Activated T-helper 1 cell treated with anti-CD3 and anti-CD28 coated beads, Interleukin-12 subunit alpha, Interleukin-12 subunit beta, Interleukin-2, Interleukin-4 antibody, amounts not matched to agents 30 ng/mL and 10 ng/mL and 1 ng/mL, durations not matched to agents 14 hours and 24 hours and 36 hours (primary cell): ENCODE measurements at places on chromosomes 5 and 9. TPM values are rescaled to one million over a fixed set of nuclear protein-coding genes. Genes with fewer than 3 reads are reported as not detected.

DNA sequence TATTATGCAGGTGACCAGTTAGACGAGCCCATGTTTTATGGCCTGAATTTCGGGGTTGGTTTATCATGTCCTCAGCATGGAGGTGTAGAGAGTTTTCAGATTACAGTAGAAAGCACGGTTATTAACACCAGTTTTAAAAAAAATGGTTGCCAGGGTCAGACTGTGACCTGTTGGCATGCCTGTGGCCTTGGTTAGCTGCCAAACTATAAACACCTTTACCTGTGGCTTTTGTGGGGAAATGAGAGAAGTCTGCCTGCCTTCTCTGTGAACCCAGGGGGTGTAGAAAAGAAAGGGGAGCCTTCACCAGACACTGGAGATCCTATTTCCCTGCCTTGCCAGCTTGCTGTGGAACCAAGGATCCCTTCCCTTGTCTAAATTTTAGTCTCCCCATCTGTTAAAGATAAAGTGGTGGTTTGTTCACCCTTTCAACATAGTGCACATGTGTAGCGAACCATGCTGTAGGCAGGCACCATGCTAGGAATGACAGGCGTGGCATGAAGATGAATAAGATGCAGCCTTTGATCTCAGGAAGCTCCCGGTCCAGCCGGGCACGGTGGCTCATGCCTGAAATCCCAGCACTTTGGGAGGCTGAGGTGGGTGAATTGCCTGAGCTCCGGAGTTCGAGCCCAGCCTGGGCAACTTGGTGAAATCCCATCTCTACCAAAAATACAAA, 6.1 kb upstream of the PHF19 start:
- H3K27me3 ChIP-seq: no peaks in the 10 kb centered on the region
- peaks cover 16% of the 10 kb centered on the region for H3K36me3 ChIP-seq
- H3K4me3 ChIP-seq: no peak overlapping the region
- no peak overlapping the region for H3K27ac ChIP-seq
- peaks cover 51% of the 10 kb centered on the region for H3K4me1 ChIP-seq
- no peak for DNase-seq

DNA sequence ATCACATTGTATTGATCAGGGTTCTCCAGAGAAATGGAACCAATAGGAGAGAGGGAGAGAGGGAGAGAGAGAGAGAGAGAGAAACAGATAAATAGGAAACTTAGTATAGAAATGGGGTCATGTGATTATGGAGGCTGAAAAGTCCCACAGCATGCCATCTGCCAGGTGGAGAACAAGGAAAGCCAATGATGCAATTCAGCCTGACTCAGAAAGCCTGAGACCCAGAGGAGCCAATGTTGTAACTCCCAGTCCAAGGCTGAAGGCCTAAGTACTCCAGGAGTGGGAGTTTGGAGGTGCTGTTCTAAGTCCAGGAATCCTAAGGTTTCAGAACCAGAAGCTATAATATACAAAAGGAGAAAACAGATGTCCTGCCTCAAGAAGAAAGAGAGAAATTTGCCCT, 48.4 kb upstream of the ISOC1 start:
- H3K27ac ChIP-seq: no peak overlapping the region
- peaks cover 2% of the 10 kb centered on the region for H3K27me3 ChIP-seq
- H3K4me1 ChIP-seq: no peaks in the 10 kb centered on the region
- DNase-seq: no peak
- H3K36me3 ChIP-seq: no peaks in the 10 kb centered on the region

Gene CCL28
- 7.5 and 7.8 TPM in 2 replicates for total RNA-seq

DNA sequence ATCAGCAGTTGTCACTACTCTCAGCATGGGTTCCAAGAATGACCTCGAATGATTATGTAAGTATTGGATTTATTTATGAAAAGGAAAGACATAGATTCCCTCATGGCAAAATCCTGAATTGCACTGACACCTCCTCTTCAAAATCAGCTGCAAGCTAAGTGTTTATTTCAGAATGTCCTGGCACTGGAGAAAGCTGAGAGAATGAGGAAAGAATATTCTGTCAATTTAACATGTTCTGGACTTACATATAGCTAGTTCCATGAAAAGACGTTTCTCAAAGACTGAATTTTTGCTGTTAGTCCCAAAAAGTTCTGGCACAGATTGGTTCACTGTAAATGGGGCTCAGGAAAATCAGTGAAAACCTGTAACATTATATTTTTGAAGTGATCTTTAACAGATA, 120.3 kb downstream of the NREP start:
- no peak overlapping the region for H3K4me3 ChIP-seq
- H3K27me3 ChIP-seq: no peaks in the 10 kb centered on the region
- no peaks in the 10 kb centered on the region for H3K4me1 ChIP-seq
- DNase-seq: no peak
- H3K36me3 ChIP-seq: no peaks in the 10 kb centered on the region

GRCh38 chr9:5442400-5443011, 4.8 kb upstream of the PLGRKT start:
- H3K27me3 ChIP-seq: no peaks in the 10 kb centered on the region
- H3K4me3 ChIP-seq: no peak overlapping the region
- peaks cover 72% of the 10 kb centered on the region for H3K4me1 ChIP-seq
- DNase-seq: no peak
- H3K36me3 ChIP-seq: peaks cover 9% of the 10 kb centered on the region
- H3K27ac ChIP-seq: no peak overlapping the region

Gene RNF180
- not detected in 2 replicates for total RNA-seq

DNA sequence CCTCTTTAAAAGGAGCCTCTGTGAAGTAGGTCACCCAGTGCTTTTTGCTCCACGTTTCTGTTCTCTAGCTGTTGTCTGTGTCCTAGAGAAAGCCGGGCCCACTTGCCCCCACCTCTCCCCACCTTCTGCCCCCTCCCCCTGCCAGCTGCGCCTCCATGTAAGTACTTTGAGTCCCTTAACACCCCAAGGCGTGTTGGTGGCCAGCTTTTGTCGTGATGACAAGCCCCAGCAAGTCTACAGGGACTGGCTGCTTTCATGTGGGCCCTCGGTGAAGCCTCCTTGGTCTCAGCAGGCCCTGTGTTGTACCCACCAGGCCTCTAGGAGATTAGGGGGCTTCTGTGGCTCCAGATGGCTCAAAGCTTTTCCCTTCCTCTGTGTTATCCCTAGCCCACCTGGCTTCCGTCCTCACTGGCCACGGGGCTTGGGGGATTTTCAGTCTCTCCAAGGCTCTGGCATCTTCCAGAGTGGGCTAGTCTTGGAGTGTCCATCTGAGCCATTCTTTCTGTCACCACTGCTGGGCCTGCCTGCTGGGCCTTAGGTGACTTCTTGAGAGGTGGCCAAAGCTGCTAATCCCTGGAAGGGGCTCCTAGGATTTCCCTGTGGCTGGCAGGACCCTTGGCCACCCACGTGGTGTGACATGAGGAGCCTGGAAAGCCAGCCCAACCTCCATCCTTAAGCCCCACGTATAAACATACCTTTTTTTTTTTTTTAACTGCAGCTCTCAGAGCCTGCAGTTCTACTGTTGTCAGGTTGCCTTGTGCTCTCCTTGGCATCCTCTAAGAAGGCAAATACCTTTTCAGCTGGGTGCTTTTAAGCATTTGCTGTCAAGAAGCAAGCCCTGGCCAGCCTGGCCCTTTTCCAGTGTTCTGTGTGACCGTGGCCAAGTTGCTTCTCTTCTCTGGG, 1.1 kb upstream of the NDST1 start:
- no peak for DNase-seq
- H3K27ac ChIP-seq: no peak overlapping the region
- H3K4me1 ChIP-seq: no peaks in the 10 kb centered on the region
- peaks cover 1% of the 10 kb centered on the region for H3K27me3 ChIP-seq
- H3K36me3 ChIP-seq: no peaks in the 10 kb centered on the region

Gene C5orf58
- total RNA-seq: not detected in 2 replicates

- peak overlapping the region; percentile 56 for H3K4me3 ChIP-seq
- peaks cover 67% of the 10 kb centered on the region for H3K36me3 ChIP-seq
- peaks cover 99% of the 10 kb centered on the region for H3K4me1 ChIP-seq
- peak overlapping the region; percentile 100 for H3K27ac ChIP-seq
- H3K27me3 ChIP-seq: no peaks in the 10 kb centered on the region
- DNase-seq: peak; percentile 70
Observed at GRCh38 chr9:89422151-89422975, 75.5 kb downstream of the SEMA4D start.

DNA sequence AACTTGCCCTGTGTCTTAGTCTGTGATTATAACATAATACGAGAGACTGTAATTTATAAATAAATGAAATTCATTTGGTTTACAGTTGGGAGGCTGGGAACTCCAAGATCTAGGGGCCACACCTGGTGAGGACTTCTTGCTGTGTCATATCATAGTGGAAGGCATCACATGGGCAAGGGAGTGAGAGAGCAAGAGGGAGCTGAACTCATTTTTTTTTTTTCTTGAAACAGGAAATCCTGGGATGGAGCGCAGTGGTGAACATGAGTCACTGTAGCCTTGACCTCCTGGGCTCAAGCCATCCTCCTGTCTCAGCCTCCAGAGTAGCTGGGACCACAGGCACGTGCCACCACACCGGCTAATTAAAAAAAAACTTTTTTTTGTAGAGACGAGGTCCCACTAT, 7.2 kb downstream of the MLANA start:
- peaks cover 9% of the 10 kb centered on the region for H3K4me1 ChIP-seq
- H3K27ac ChIP-seq: no peak overlapping the region
- no peak for DNase-seq
- no peaks in the 10 kb centered on the region for H3K27me3 ChIP-seq
- H3K4me3 ChIP-seq: no peak overlapping the region

- H3K27me3 ChIP-seq: peaks cover 4% of the 10 kb centered on the region
- H3K27ac ChIP-seq: no peak overlapping the region
- DNase-seq: no peak
Observed at GRCh38 chr5:114305402-114306207, 56.3 kb upstream of the KCNN2 start.

Gene GPR150
- 0.22 and 0.26 TPM in 2 replicates for total RNA-seq

DNA sequence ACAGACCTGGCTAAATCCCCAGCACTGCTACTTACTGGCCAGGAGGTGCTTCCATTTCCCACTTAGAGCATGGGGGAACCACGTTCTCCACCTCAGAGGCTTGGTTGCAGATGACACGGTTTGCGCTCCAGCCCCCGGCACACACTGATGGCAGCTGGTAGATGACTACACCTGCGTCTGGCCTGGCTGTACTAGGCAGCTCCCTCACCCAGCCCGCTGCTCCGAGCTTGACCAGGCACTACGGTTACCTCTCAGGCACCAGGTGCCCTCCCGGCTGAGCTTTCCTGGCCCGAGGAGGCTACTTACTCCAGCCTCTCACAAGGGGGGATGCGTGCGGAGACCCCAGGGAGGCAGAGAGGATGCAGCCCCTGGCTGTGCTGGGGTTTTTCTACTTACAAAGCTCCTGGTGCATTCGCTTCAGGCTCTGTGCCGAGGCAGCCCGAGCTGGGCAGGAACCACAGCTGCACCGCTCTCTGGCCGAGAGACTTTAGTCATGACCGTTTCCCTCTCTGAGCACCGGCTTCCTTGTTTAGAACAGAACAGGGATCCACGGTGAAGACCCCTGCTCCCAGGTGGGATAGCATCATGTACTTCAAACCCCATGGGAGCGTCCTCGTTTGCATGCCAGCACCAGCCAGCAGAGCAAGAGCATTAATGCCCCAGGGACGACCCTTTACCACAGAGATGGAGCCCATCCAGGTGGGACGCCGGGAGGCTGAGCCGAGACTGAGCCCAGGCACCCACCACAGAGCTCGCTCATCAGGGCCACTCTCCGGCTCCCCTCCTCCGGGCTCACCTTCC, 7.6 kb upstream of the GBGT1 start:
- H3K36me3 ChIP-seq: no peaks in the 10 kb centered on the region
- H3K4me3 ChIP-seq: no peak overlapping the region
- peaks cover 5% of the 10 kb centered on the region for H3K4me1 ChIP-seq
- no peak overlapping the region for H3K27ac ChIP-seq
- H3K27me3 ChIP-seq: peaks cover 13% of the 10 kb centered on the region

- no peak overlapping the region for H3K27ac ChIP-seq
- no peak for DNase-seq
- no peaks in the 10 kb centered on the region for H3K4me1 ChIP-seq
Observed at GRCh38 chr9:87662808-87663528, 63.0 kb upstream of the CTSL start.

GRCh38 chr5:24163091-24163490, 481.7 kb downstream of the CDH10 start:
- no peaks in the 10 kb centered on the region for H3K36me3 ChIP-seq
- DNase-seq: no peak
- H3K4me3 ChIP-seq: no peak overlapping the region
